ENCODE measurements at places on chromosomes 2 and 18.

- DNase-seq, result no peak
Measured at GRCh38 chr2:2850859-2851258, 519.8 kb upstream of the MYT1L start.

GRCh38 chr2:61978522-61978921 lies 73.0 kb downstream of the COMMD1 start:
- no peak for DNase-seq

DNA sequence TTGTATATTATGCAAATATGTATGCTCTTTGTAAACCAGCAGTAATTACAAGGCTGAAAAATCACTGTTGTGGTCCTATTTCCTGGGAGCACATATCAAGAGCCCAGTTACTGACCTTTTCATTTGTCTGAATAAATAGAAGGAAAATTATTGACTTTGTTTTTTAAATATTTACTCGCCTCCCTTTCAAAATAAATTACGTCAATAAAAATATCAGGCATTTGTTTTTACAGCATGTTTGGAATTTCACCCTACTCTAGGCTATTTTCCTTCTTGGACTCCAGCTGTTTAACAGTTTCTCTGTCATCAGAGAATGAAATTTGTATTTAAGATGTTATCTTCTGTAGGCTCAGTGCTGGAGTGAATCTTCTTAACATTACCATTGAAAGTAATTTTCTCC lies 59.9 kb upstream of the LRATD1 start:
- DNase-seq, result no peak

- no peak for DNase-seq
Measured at GRCh38 chr2:25368660-25369059, 26.9 kb upstream of the DNMT3A start.

DNA sequence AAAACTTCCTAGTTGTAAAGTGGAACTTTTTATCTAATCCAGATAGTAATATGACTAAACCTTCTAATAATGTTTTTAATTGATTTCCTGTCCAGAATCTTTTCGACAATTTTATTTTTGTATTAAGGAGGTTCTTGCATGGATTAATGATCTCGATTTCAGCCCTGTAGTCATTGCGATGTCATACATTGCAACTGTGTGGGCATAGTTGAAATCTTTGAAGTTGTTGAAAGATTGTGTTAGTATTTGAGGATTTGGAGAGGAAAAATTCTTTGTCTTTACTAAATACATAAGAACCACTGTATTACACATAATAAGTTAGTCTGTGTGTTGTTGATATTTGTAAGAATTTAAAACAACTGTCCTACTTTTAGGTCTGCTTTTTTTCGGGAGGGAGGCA lies 31.1 kb downstream of the ACSL3 start:
- DNase-seq, result no peak

DNA sequence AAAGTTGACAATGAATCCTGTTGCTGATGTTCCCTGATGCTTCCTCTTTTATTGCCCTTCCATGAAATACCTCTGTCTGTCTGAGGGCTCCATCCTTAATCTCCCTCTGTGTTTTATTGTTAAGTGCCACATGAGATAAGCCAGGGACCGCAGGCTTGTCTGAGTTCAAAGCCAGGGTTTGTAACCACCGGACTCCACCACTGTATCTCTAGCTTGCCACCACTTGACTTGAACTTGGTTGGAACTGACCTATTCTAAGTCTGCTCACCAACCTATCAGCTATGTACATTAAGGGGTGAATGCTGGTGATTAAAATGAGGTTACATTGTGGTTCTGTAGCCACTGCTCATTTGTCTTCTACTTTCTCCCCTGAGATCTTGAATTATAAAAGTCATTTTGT lies 328.5 kb upstream of the ZEB2 start:
- DNase-seq, result no peak

- no peak for DNase-seq
Measured at GRCh38 chr18:78999939-79000338, 20.3 kb downstream of the SALL3 start.

DNA sequence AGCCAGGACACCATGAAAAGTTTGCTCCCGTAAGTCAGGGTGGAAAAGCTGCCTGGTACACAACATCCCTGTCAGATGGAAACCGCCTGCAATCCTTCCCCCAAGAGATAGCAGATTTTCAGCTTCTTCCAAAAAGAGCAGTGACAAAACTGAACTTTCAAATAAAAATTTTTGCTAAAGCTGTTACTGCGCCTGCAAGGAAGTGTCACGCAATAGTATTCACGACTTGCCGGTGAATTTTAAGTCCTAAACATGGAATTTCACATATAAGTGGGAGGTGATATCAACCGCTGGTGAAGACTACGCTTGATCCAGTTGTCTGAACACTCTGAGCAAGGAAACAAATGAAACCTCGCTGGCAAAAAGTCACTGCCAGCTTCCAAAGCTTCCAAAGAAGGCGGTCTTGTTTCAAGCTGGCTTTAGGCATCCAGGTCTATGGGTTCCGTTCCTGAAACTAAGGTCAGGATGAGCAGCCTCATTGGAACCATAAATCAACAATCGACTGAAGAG lies 2.8 kb downstream of the COL6A3 start:
- no peak for DNase-seq

- no peak for DNase-seq
Measured at GRCh38 chr2:182391443-182391842, 35.4 kb downstream of the PDE1A start.

DNA sequence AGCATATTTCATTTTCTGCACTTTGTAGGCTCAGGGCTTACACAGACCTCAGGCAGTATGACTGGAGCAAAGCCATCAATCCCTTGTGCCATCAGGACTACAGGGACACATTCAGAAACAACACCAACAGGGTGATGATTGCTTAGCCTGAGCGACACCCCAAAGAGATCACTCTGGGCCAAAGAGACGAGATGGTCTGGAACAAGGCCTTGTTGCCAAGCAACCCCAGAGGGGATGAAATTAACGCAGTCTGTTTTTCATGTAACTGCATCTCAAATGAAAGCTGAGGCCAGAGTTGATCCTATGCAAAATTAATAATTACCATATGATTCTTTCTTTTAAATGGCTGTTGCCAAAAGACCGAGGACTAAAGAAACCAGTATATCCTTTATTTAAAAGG lies 20.2 kb upstream of the B3GNT2 start:
- no peak for DNase-seq

- DNase-seq, result no peak
Measured at GRCh38 chr2:40166006-40166405, 285.9 kb downstream of the SLC8A1 start.

GRCh38 chr18:62878305-62878704 lies 163.0 kb downstream of the PHLPP1 start:
- no peak for DNase-seq

DNA sequence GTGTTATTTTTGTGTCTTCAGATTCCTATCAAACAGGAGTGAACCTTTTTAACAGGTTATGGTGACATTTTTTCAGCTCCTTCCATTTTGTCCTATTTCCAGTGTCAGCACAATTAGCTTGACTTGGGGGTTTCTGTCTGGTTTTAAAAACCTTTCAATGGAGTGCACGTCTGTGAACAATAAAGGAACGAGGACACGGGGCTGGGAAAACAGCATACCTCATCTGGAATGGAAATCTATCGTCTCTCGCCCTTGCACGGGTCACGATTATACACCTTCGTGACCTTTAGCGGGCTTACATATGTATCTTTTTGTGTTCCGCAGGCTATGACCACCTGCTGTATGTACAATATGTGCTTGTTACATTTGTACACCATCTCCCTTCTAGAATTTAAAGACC lies 2.3 kb upstream of the ZNF532 start:
- peak; percentile 19 for DNase-seq

- DNase-seq, result no peak
Measured at GRCh38 chr18:37873416-37873815, 307.8 kb upstream of the CELF4 start.

DNA sequence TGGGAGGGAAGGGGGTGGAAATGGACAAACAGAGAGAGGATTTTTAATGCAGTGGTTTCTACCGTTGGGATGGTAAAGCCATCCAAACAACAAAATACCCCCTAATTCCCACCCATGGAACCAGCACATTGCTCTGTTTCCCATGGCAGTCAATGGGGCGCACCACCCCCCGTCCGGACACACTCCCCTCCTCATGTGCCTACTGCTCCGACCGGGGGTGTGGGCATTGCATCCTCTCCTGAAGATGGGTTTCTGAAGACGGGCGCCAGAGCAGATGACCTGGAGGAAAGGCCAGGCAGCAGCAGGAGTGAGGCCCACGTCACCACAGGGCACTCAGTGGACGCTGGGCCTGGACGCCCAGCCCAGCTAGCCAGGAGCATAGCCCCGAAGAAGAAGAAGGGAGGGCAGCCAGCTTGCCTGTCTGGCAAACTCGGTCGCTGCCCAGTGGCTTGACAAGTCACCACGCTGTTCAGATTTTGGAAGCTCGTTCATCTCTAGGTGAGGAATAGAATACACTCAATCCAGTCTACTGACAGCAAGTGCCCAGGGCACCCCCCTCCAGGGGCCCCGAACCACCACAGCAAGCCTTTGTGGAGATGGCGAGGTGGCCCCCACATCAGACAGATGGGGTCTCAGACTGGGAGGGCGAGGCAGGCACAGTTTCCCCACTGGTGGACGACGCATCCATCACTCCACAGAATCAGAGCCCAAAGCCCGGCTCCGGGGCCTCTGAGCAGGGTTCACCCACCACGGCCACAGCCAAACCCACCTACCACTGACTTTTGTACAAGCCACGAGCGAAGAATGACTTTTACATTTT lies 296.2 kb upstream of the SALL3 start:
- DNase-seq, result no peak

GRCh38 chr18:8808001-8808400 lies 102.6 kb downstream of the MTCL1 start:
- no peak for DNase-seq

GRCh38 chr2:5777131-5777535 lies 84.9 kb downstream of the SOX11 start:
- no peak for DNase-seq

DNA sequence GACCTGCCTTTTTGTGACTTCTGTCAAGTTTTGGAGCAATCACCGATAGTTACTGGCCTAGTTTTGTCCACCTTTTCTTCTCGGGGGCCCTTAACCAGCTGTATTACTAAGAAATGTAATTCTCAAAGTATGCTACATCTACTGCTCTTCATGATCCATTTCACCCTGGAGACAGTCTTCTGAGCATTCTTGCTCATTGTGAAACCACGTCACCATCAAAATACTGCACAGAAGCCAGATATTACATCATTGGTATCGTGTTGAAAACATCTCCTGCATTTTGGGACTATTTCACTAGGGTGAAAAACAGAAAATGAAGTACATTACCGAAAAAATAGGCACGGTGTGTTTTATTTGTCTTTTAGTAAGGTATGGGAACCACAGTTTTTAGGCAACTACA lies 11.7 kb downstream of the LYPD6B start:
- DNase-seq, result no peak

GRCh38 chr2:11005032-11005431 lies 93.3 kb downstream of the KCNF1 start:
- no peak for DNase-seq

DNA sequence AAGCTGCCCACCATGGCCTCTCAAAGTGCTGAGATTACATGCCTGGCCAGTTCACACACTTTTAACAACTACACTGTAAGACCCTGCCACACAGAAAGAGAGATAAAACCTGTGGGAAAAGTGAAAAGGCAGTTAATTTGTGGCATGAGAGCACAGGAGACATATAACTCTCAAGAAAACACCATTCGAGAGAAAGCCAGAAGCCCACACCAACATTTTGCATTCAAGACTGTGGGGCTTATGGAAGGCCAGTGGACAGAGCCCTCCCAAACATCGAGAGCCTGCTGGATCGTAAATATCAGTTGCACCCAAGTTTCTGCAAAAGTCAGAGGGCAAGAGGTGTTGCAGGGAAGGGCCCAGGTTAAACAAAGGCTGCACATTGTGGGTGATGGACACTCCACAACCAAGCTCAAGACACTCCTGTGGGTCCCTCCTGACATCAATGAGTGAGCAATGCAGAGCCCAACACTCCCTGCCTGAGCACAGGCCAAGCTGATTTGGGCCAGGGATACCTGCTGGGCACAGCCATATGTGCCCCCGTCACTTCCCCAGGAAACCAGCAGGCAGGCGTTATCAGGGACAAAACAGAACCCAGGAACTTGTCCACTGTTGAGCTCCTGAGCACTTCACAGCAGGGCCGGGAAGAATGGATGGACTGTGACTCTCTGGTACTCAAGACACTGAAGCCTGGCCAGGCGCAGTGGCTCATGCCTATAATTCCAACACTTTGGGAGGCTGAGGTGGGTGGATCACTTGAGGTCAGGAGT lies 114.4 kb downstream of the ZFP36L2 start:
- no peak for DNase-seq

DNA sequence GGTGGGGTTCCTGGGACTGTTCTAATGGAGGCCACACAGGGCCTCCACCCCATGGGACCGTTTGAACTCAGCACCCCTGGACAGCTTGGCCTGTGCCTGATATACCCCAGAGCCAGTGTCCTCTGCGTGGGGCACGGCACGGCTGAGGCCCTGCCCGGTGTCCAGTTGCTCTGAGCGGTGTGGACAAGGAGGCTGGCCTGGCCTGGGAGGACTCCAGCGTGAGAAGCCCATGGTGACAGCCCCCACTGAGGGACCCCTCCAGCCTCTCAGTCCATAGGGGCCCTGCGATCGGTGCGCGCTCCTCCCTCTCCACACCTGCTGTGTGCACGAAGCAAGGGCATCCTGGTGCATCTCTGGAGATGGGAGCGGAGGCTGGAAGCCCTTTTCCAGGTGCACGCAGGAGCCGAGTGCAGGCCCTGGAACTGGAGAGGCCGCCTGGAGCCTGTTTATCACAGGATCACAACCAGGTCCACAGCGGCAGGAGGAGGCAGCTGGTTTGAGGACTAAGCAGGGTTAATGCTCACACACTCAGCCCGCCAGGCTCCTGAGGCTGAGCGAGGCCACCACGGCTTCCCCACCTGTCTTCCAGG lies 120.2 kb downstream of the PTGR3 start:
- no peak for DNase-seq

GRCh38 chr2:77009307-77009706 lies 512.9 kb downstream of the LRRTM4 start:
- no peak for DNase-seq

GRCh38 chr2:72674982-72675915 lies 150.6 kb downstream of the EXOC6B start:
- DNase-seq, result no peak

DNA sequence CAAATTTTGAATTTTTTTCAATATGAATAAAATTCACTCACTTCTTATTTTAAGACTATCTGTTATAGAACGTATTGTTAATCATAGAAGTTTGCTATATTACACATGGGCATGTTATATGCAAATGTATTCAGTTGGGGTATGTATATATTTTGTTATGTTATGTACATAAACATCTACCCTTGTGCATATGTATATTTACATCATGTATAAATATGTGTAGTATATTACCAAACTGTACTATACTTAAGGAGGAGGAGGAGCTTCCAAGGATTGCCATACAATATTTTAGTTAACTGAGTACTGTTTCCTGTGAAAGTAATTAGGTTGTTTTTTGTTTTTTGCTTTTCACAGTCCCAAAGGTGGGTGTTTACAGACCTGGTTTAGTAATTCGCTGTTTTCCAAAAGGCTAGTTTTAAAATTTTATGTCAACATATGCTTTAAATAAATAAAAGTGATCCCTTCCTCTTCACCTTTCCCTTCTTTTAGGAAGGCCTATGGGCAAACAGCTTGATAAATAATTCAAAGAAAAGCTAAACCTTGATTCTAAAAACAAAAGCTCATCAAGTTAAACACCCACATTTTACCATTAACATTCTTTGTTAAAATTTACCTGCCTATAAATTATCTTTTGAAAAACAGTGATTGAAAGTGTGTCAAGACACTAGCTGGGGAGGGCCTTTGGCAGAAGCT lies 12.9 kb upstream of the POU3F3 start:
- no peak for DNase-seq

- DNase-seq, result no peak
Measured at GRCh38 chr2:177044671-177045070, 167.9 kb upstream of the HNRNPA3 start.

GRCh38 chr2:134892282-134893035 lies 26.2 kb upstream of the CCNT2 start:
- DNase-seq, result no peak

Measured in HuH-7.5 (cell line).